ENCODE measurements at places on chromosomes 11 and 22.

DNA sequence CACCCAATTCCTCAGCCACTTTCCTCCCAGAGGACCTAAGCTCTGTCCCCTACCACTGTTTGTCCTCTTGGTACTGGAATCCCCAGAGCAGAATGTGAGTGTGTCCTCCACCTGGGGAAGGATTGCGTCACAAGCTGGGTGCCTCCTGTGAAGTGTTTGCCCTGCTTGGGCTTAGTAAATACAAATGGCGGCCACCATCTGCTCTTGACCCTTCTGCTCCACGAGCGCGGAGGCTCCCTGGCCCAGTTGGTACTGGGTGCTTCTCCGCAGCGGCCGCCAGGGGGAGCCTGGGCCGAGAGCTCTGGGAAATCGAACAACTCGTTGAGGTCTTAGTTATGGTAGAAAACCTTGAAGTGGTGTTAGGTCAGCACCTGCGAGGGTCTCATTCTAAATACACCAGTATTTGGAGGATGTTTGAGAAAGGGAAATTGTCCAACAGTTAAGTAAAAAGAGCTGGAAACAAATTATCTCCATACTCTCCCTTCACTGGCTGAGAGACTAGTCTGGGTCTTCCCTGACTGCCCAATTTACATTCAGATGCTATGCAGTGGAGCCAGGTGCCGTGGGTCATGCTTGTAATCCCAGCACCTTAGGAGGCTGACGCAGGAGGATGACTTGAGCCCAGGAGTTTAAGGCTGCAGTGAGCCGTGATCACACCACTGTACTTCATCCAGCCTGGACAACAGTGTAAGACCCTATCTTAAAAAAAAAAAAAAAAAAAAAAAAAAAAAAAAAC, 74.6 kb upstream of the TEAD1 start:
- DNase-seq: peak; percentile 11

- DNase-seq: no peak
These were observed 22.6 kb upstream of the ADSL start for GRCh38 chr22:40323681-40324171.

- no peak for DNase-seq
These were observed 12.9 kb downstream of the DPP3 start for GRCh38 chr11:66493130-66493529.

DNA sequence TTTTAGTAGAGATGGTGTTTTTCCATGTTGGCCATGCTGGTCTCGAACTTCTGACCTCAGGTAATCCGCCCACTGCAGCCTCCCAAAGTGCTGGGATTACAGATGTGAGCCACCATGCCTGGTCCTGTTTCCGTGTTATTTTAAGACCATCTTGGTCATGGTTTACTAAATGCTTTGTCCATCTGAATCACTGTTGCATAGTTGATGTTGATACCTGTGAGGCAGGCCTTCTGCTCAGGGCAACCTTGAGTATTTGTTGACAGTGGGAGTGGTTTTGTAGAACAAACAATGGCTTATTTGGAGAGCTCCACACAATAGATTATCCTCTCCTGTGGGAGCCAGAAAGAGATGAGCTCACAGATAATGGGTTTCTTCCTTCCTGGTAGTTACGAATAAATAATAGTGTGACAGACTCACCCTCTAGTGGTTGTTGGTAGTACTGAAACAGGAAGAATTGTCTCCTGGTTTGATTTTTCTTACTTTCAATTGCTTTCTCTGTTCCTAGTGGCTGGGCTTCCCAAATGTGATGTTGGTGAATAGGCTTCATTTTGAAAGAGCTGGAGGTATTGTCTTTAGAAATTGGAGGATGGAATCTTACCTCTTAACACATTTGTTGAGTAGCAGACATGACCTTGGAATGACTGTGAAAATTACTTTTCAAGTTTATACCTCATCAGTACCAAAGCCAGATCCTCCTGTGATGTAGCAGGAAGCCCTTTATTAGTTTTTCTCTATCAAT, 39.0 kb downstream of the CTNND1 start:
- no peak for DNase-seq

- no peak for DNase-seq
These were observed 785 bp upstream of the SUSD2 start for GRCh38 chr22:24180316-24181087.

GRCh38 chr11:17343257-17343656, 8.3 kb upstream of the NCR3LG1 start:
- DNase-seq: no peak

DNA sequence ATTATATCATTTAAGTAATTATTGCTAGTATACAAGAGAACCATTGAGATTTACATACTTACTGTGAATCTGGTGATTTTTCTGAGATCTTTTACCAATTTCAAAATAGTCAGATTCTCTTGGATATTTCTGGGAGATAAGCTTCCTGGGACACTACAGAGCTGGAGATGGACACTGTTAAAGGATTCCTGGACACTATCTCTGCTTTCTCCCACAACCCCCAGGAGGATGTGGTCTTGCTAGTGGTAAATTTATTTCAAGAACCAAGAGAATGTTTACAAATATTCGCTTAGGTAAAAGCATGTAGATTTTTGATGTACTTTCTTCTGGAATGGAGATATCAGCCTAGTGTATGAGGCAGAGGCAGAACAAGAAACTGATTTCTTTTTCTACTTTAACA, 12.9 kb downstream of the CCDC82 start:
- DNase-seq: no peak
